Activated naive CD4-positive, alpha-beta T cell (primary cell): ENCODE measurements at places on chromosomes 5 and 9.

GRCh38 chr9:13570068-13570974 is 290.8 kb upstream of the MPDZ start:
- no peak for DNase-seq

GRCh38 chr9:35367451-35367850 is 122.5 kb upstream of the RUSC2 start:
- no peak for DNase-seq

DNA sequence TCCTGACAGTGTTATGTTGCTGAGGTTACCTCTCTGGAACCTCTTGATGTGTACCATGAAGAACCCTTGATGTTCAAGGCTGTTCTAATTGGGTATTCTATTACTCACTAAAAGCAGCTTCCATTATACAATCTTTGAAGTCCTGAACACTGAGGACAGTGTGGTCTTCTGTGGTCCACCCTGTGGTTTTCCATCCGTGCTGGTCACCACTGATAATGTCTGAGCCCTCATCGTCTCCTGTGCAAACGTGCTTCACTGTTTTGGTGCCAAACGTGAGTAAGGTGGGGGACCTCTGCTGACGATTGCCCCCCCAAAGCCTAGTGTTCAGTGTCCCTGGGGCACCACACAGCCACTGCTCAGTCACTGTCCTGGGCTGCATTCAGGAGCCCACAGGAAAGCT is 259.7 kb upstream of the ANKRD55 start:
- no peak for DNase-seq

GRCh38 chr5:176184608-176185132 is 53.6 kb upstream of the SIMC1 start:
- no peak for DNase-seq

GRCh38 chr5:151094852-151095245 is 14.0 kb upstream of the TNIP1 start:
- no peak for DNase-seq

- DNase-seq, result no peak
These were observed 832.9 kb upstream of the DMAC1 start for GRCh38 chr9:8632493-8632892.

- no peak for DNase-seq
These were observed 28.2 kb downstream of the SNX18 start for GRCh38 chr5:54545796-54546195.
